ENCODE measurements at places on chromosomes 6 and 20.

- DNase-seq = no peak
Observed at GRCh38 chr20:49579874-49580812, 12.2 kb upstream of the PTGIS start.

GRCh38 chr6:34149831-34150400 lies 4.0 kb upstream of the GRM4 start:
- DNase-seq = no peak

GRCh38 chr6:83518816-83519480 lies 6.6 kb downstream of the PRSS35 start:
- no peak for DNase-seq

DNA sequence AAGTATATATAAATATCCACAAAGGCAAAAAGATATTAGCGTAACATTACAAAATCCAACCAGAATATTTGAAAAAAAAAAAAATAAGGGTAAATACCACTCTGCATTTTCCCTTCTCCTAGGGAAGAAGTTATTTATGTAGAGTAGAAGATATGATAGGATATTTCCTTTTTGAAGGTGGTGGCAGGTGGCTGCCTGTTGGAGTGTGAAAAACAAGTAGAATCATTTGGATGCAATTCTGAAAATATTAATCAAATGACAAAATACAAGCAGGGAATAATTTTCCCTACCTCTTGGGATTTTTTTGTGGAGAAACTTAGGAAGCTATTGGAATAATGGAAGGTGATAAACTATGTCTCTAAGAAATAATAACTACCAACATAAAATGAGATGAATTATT lies 62.5 kb upstream of the OGFRL1 start:
- no peak for DNase-seq

- DNase-seq = no peak
Observed at GRCh38 chr6:137883400-137884148, 16.5 kb downstream of the TNFAIP3 start.

DNA sequence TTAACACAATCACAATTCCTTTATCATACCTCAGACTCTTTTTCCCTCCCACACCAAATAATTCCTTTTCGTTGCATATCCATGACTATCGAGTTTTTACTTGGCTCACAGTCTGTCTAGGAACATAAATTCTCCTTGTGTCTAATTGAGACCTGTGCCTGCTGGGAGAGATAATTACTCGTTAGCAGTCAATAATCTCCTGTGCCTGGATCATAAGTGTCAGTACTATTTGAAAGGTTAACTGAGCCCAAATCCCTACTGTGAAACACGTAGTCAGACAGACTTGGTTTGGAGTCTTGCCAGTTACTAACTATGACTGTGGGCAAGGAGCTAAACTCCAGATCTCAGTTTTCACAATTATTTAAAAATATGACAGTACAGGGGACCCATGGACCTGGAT lies 5.7 kb upstream of the CTNNBL1 start:
- DNase-seq = no peak

GRCh38 chr20:37630166-37630565 lies 63.7 kb upstream of the CTNNBL1 start:
- no peak for DNase-seq

DNA sequence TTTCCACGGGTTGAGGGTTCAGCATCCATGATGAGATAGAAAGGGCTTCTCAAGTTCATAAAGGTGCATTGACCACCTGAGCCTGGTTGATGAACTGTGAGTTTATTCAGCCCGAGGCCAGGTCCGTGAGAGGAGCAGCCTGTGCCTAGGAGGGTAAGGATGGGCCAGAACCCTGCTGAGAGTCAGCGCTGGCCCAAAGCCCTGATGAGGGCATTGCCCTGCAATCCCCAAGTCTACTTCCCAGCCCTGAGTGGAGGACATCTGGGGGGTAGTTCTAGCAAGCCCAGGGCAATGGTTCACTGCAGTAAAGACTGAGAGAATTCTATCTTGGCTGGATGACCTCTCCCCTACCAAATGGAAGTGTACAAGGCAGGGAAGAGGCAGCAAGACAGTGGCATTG lies 123.3 kb upstream of the NXT1 start:
- DNase-seq = no peak

- DNase-seq = no peak
Observed at GRCh38 chr6:27668442-27669294, 195.8 kb upstream of the ZNF184 start.

DNA sequence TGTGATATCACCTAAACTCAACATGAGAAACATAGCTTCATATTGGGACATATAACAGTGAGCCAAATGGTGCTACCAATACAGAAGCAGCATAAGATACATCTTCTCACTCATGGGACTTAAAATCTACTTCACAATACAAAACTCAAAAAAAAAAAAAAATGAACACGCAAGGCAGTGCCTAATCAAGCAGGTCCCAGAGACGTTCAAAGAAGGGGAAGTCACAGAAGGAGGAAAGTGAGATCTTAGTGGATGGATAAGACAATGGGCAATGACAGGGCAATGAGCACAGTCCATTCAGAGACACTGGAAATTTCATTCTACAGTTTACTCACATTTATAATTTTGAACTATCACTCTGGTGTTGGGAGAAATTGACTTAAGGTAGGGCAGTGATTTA lies 88.3 kb downstream of the FAM50B start:
- DNase-seq = no peak

Measured in right atrium auricular region (tissue), 2 donors.